ENCODE measurements at places on chromosomes 3 and 15. TPM values are rescaled to one million over a fixed set of nuclear protein-coding genes. Genes with fewer than 3 reads are reported as not detected.

DNA sequence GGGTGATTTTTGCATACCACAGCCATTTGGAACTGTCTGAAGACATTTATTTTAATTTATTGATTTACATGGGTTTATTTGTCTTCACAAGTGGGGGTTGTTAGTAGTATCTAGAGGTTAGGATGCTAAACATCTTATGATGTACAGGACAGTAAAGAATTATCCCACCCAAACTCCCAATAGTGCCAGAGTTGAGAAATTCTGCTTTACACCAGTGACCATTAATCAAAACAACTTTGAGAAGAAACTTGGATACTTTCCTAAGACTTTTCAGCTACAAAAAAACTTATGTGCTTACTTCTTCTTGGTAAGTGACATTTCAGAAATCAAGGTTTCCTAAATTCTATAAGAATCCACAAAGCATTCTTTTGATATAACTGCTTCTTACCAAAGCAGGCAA lies 156.7 kb downstream of the SUCLG2 start:
- DNase-seq: no peak
- H3K27ac ChIP-seq: no peak overlapping the region
- H3K4me1 ChIP-seq: no peaks in the 10 kb centered on the region
- no peaks in the 10 kb centered on the region for H3K27me3 ChIP-seq

DNA sequence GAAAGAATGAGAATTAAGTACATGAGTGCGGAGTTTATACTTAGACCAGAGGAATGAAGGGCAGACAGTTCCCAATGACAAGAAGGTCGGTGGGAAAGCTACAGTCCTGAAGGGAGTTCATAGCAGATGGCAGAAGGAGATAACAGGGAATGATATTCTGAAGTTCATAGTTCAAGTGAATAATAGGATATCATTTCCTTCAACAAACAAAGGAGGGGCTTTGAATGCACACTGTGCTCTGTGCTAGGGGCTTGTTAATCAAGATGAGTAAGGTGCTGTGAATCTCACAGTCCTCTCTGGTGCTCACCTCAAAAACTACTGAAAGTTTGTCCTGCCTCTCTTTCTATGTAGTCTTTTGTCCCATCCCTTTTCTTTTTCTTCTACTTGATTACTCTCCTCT lies 41.9 kb downstream of the SIDT1 start:
- no peak for DNase-seq
- H3K36me3 ChIP-seq: peaks cover 24% of the 10 kb centered on the region
- H3K27me3 ChIP-seq: no peaks in the 10 kb centered on the region
- H3K4me1 ChIP-seq: no peaks in the 10 kb centered on the region
- no peak overlapping the region for H3K4me3 ChIP-seq
- no peak overlapping the region for H3K27ac ChIP-seq

- H3K4me3 ChIP-seq: no peak overlapping the region
- no peak for DNase-seq
- H3K36me3 ChIP-seq: no peaks in the 10 kb centered on the region
Observed at GRCh38 chr3:128461731-128462130, 5.0 kb downstream of the DNAJB8 start.

- no peak overlapping the region for H3K4me3 ChIP-seq
- H3K27ac ChIP-seq: no peak overlapping the region
- no peaks in the 10 kb centered on the region for H3K36me3 ChIP-seq
- peaks cover 6% of the 10 kb centered on the region for H3K27me3 ChIP-seq
Observed at GRCh38 chr3:157501863-157502262, 1.4 kb downstream of the VEPH1 start.

DNA sequence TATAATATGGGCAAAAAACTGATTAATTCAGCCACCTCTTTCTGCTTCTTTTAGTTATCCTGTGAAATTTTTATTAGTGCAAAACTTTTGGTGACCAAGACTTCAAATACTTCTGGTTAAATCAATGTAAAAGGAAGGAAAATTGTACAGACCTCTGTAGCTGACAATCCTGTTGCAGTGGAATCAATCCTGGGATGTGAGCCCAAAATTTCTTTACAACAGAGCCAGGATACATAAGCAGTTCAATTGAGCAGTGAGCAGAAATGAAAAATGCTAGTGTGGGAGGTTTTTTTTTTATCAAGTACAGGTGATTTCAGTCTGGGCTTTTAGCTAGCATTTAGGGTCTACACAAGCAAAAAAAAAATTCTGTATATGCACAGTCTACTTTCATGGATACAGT lies 398.0 kb downstream of the OTOL1 start:
- no peak overlapping the region for H3K4me3 ChIP-seq
- H3K27ac ChIP-seq: no peak overlapping the region
- no peaks in the 10 kb centered on the region for H3K36me3 ChIP-seq

GRCh38 chr15:59696332-59696731 lies 7.2 kb upstream of the BNIP2 start:
- no peaks in the 10 kb centered on the region for H3K36me3 ChIP-seq
- H3K4me1 ChIP-seq: no peaks in the 10 kb centered on the region
- no peak for DNase-seq

DNA sequence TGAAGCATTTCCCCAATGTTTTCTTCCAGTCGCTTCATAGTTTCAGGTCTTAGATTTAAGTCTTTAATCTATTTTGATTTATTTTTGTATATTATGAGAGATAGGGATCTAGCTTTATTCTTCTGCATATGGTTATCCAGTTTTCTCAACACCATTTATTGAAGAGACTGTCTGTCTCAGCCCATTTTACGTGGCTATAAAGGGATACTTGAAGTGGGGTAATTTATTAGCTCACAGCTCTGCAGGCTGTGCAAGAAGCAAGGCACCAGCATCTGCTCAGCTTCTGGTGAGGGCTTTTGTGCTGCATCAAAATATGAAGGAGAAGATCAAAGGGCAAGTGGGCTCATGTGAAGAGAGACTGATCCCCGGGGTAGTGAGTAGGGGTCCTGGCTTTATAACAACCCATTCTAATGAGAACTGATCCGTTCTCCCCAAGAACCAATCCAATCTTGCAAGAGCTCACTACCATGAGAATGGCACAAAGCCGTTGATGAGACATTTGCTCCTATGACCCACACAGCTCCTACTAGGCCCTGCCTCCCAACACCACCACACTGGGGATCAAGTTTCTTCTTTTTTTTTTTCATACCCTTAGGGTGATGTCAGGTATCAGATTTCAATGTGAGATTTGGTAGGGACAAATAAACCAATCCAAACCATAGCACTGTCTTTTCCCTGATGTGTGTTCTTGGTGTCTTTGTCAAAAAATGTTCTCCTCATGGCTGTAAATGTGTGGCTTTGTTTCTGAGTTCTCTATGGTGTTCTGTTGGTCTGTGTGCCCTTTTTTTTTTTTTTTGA lies 63.2 kb downstream of the IQGAP1 start:
- H3K27me3 ChIP-seq: no peaks in the 10 kb centered on the region
- DNase-seq: no peak
- no peak overlapping the region for H3K4me3 ChIP-seq
- H3K4me1 ChIP-seq: no peaks in the 10 kb centered on the region
- no peak overlapping the region for H3K27ac ChIP-seq

DNA sequence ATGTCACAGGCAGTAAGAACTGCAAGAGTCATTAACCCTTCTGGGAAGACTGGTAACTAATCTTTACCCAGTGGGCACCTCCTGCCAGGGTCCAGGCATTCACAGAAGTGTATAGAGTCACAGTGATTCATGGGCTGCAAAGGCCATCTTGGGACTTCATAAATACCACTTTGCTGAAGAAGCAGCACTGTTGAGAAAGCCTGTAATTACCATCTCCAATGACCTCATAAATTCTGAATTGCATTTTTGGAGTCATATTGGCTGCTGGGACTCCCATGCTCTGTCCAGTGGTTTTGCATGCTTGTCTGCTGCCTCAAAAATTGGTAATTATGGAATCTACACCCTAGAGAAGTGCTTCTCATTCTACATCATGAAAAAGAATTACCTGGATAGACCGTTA lies 837.2 kb downstream of the NTRK3 start:
- H3K27me3 ChIP-seq: no peaks in the 10 kb centered on the region
- no peak for DNase-seq
- H3K27ac ChIP-seq: no peak overlapping the region
- H3K4me1 ChIP-seq: no peaks in the 10 kb centered on the region
- H3K4me3 ChIP-seq: no peak overlapping the region

GRCh38 chr3:23704298-23704697 lies 101.5 kb upstream of the UBE2E1 start:
- no peak overlapping the region for H3K27ac ChIP-seq
- H3K36me3 ChIP-seq: no peaks in the 10 kb centered on the region
- no peak for DNase-seq
- H3K4me3 ChIP-seq: no peak overlapping the region

DNA sequence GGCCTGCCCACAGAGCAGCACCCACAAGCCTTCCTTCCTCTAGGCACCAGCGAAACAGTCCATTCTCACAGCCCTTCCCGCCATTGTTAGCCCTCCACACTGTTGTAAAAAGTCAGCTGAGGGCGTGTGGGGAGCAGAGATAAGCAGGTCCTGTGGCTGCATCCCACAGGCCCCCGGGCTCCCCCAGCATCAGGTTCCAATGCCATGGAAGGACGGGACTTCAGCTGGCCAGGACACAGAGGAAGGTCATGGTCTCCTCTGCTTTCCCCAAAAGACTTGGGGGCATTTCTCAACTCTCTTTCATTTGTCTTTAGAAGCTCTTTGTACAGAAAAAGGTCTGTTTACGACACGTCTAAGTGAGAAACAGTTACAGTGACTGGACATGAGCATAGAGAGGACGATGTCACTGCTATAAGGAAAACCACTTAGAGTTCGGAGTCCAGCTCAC lies 85.2 kb upstream of the HERC1 start:
- H3K4me3 ChIP-seq: no peak overlapping the region
- H3K36me3 ChIP-seq: no peaks in the 10 kb centered on the region
- no peaks in the 10 kb centered on the region for H3K27me3 ChIP-seq
- H3K27ac ChIP-seq: no peak overlapping the region
- DNase-seq: no peak

GRCh38 chr3:136584728-136585127 lies 167.4 kb downstream of the STAG1 start:
- H3K27ac ChIP-seq: no peak overlapping the region
- H3K4me1 ChIP-seq: no peaks in the 10 kb centered on the region

The SIDT1 gene
- total RNA-seq: 48.7 TPM

DNA sequence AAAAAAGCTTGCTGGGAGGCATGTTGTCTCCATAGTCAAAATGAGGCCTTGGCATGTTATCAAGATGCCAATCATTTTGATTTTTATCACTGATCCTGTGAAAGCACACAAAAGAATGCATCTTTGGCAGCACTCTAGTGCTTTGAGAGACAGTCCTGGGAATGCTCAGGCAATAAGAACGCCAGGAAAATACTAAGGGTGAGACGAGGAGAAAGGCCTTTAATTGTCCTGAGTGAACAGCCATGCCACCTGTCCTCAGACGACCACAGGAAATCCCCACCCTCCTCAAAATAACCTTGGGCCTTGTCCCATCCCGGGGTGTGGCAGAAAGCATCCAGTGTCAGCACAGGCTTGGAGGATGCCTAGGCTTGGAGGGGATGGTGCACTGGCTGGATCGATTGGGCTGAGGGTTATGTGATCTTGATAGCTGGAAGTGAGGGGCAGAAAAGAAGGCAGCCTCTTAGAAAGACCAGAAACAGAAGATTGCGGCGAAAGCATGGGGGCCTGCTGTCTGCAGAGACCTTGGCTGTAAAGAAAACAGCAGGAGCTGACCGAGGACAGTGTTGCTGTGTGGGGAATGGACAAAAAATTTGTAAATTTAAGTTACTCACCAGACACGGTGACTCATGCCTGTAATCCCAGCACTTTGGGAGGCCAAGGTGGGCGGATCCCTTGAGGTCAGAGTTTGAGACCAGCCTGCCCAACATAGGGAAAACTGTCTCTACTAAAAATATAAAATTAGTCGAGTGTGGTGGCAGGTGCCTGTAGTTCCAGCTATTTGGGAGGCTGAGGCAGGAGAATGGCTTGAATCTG lies 7.3 kb downstream of the TMEM158 start:
- H3K36me3 ChIP-seq: no peaks in the 10 kb centered on the region
- H3K4me3 ChIP-seq: no peak overlapping the region
- no peak overlapping the region for H3K27ac ChIP-seq
- H3K27me3 ChIP-seq: peaks cover 45% of the 10 kb centered on the region
- H3K4me1 ChIP-seq: no peaks in the 10 kb centered on the region

DNA sequence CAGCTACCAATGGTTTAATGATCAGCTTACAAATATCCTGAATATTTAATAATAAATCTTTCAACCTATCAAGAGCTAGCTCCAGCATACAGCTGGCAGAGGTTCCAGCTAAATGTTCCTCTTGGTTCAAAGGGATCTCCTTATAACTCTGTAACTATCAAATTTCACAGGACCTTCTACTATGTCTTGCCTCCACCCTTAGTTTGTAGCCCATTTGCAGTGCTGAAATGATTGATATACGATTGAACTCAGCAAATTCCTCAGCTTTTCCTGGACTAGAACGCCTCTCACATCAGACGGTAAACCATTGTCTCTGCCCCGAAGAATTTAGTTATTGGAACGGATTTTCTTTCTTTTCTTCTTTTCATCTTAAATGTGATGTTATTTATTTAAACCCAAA lies 41.5 kb downstream of the CD200R1L start:
- no peak for DNase-seq
- H3K36me3 ChIP-seq: no peaks in the 10 kb centered on the region
- H3K4me1 ChIP-seq: no peaks in the 10 kb centered on the region
- no peak overlapping the region for H3K4me3 ChIP-seq
- no peaks in the 10 kb centered on the region for H3K27me3 ChIP-seq
- H3K27ac ChIP-seq: no peak overlapping the region

DNA sequence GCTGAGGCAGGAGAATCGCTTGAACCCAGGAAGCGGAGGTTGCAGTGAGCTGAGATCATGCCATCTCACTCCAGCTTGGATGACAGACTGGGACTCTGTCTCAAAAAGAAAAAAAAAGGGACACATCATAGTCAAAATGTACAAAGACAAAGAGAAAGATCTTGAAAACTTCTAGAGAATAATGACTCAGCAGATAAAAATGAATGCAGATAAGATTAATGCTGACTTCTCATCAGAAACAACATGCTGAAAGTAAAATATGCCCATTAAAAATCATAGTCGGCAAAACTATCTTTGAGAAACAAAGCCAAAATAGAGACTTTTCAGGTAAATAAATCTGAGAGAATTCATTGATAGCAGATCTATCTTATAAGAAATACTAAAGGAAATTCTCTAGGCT lies 271.1 kb upstream of the GPR149 start:
- H3K4me1 ChIP-seq: no peaks in the 10 kb centered on the region
- DNase-seq: no peak
- no peak overlapping the region for H3K27ac ChIP-seq
- no peaks in the 10 kb centered on the region for H3K27me3 ChIP-seq
- no peak overlapping the region for H3K4me3 ChIP-seq

- no peak overlapping the region for H3K27ac ChIP-seq
- DNase-seq: no peak
- H3K27me3 ChIP-seq: no peaks in the 10 kb centered on the region
- H3K4me1 ChIP-seq: no peaks in the 10 kb centered on the region
- no peak overlapping the region for H3K4me3 ChIP-seq
Observed at GRCh38 chr15:29377161-29377560, 107.5 kb upstream of the NSMCE3 start.

Measured in T-cell (primary cell).